ENCODE measurements at places on chromosomes 1 and 21.

DNA sequence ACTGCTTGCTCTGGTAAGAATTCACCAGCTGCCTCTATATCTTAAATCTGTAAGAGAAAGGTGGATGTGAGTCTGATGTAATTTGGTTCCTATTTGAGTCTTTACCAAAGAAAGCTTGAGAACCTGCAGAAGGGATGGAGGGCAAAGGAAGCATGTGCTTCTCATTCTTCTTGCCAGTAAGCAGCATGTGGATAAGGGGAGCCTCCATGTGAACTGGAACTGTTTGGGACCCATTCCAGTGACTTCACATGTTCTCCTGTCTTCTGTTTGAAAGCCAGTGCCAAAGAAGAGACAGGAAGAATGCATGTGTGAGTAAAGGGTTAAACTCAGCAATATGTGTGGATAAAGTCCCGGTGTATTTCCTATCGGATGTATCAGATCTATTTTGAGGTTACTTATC lies 119.6 kb upstream of the ADGRL2 start:
- DNase-seq: no peak

- no peak for DNase-seq
Measured at GRCh38 chr1:178537382-178538090, 24.6 kb downstream of the TEX35 start.

DNA sequence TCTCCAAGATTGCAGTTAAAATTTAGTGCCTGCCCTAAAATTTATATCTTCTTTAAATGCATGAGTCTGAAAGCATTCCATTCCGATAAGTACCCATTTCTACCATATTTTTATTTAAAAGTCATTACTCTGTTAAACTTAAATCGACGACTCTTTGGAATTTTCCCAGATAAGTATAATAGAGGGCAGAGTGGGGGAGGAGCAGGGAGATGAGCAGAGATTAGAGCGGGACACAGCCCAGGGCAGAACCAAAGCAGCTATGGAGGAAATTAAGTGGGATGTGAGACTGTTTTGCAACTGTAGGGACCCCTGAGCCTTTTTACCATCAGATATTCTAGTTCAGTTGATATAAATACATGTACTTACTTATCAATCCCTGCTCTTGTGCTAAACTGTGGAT lies 257.9 kb downstream of the FGGY start:
- DNase-seq: no peak

GRCh38 chr1:186618401-186619170 lies 61.6 kb downstream of the PTGS2 start:
- DNase-seq: no peak

DNA sequence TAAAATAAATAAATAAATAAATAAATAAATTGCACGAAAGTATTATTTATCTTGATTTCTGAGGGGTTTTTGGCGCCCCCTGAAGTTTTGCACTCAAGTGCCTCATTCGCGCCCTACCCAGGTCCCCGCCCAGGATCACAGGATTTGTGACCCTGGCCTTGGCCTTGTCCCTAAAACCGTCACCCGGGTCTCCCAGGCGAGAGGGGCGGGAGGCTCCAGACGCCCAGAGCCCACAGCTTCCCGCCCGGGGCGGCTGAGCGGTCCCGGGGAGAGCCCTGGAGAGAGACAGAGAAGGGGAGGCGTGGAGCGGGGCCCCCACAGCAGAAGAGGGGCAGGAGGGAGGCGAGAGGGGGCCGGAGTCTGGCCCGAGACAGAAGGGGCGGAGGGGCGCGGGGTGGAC lies 91.8 kb upstream of the CASZ1 start:
- no peak for DNase-seq

DNA sequence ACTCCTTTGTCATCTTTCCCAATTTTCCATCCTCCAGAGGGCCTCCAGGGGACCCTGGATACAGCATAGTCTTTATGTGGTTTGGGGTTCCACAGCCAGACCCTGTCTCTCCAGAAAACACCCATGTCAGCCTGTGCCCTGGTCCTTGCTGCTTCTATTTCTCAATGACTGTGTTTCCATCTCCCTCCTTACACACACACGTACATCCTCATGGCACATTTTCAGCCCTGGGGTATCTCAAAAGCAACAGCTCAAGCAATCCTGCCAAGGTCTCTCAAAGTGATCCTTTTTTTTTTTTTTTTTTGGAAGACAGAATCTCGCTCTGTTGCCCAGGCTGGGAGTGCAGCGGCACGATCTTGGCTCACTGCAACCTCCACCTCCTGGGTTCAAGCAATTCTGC lies 22.3 kb downstream of the QSOX1 start:
- no peak for DNase-seq

- DNase-seq: peak; percentile 19
Measured at GRCh38 chr1:171740987-171741871, 636 bp downstream of the VAMP4 start.

DNA sequence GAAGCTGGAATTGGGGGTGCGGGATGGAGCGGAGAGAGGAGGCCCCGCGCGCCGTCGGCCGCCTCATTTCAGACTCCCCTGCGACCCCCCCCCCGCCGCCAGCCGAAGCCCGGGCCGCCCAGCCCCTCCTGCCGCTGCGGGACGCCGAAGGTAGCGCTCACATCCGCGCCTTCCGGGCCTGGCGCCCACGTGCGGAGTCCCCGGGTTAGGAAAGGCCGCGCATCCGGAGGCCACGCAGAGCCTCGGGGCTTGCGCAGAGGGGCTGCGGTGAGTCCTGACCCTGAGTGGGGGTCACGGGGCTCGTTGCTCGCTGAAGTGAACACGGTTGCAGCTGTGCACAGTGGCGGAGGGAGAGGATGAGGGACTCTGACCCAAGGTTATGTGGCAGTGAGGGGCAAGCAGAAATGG lies 552 bp upstream of the ZNF496 start:
- DNase-seq: peak; percentile 21

DNA sequence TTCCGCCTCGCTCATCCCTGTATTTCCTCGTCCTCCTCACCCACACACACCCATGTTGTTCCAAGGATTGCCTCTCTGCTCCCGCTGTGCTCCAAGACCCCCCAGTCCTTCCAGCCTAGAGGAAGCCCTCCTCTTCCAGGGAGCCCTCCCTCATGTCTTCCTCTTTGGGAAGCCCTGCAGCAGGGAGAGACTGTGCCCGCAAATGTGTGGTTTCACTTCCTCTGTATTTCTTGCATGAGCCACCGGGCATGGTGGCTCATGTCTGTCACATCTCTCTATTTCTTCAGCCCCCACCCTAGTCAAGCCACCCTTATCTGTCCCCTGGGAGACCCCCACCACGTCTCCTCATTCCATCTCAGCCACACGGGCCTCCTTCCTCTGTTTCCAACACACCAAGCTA lies 57.5 kb upstream of the PAX7 start:
- no peak for DNase-seq

DNA sequence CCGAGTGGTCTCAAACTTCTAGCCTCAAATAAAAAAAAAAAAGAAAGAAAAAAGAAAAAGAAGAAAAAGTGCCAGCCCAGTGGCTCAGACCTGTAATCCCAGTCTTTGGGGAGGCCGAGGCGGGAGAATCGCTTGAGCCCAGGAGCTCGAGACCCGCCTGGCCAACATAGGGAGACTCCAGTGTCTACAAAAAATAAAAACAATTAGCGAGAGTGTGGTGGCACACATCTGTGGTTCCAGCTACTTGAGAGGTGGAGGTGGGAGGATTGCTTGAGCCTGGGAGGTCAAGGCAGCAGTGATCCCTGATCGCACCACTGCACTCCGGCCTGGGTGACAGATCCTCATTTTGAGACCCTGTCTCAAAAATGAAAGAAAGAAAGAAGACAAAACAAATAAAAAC lies 1.4 kb upstream of the PTGFRN start:
- no peak for DNase-seq

- no peak for DNase-seq
Measured at GRCh38 chr1:51314974-51315373, 15.4 kb downstream of the TTC39A start.

- DNase-seq: no peak
Measured at GRCh38 chr1:54601730-54602129, 21.6 kb downstream of the FAM151A start.

All from activated T-helper 9 cell treated with anti-CD3 and anti-CD28 coated beads, Interleukin-2, amount 50 U/mL, for 16 hours (primary cell).